ENCODE measurements at places on chromosomes 1 and 21.
A peak's percentile ranks its signal among the peaks of the same experiment; 100 is the strongest.

GRCh38 chr1:97348599-97349265, 572.1 kb downstream of the DPYD start:
- no peak for DNase-seq

- DNase-seq, result no peak
Observed at GRCh38 chr1:166971252-166971651, 4.1 kb downstream of the ILDR2 start.

DNA sequence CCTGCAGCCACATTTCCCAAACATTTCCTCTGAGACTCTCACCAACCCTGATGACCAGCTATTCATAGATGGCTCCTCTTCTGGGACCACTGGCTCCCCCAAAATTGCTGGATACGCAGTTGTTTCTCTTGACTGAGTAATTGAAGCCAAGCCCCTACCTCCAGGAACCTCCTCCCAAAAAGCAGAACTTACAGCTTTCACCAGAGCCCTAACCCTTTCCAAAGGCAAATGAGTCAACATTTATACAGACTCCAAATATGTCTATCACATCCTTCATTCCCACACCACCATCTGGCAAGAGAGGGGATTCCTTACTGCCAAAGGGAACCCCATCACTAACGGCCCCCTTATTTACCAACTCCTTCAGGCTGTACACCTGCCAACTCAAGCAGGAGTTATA, 20.3 kb upstream of the CA6 start:
- DNase-seq, result no peak

- DNase-seq, result no peak
Observed at GRCh38 chr1:5891736-5892135, 100.5 kb downstream of the NPHP4 start.

DNA sequence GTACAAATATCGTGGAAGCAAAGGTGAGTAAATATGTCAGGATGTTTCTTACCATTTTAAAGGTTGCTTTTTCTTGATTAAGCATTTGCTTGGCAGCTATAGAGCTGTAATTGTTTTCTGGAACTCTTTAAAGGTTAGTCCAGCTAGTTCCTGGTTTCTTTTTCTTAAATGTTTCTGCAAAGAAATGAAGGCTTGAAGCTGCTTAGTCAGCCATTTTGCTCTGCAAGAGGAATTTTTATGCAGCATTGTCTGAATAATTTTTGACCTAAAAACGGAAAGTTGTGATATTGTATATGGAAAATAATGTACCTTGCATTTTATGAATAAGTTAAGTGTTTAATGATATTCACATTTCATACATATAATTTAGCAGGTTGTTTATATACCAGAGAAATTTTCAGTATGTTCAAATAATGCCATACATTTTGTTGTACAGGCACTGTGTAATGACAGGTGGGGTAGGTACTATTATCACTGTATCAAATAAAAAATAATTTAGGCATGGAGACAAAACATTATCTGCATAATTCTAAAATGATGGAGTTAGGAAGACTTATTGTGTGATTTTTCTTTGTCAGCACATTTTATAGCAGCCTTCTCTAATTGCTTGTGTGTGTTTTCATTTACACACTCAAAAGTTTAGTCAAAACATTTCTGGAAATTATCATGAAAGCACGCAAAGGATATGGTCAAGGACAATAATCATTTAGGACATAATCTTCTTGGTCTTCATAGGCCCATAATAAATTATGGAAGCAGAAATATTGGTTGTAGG, 624.4 kb downstream of the NCAM2 start:
- DNase-seq, result no peak

- DNase-seq, result no peak
Observed at GRCh38 chr1:227767401-227768124, 32.3 kb downstream of the SNAP47 start.

DNA sequence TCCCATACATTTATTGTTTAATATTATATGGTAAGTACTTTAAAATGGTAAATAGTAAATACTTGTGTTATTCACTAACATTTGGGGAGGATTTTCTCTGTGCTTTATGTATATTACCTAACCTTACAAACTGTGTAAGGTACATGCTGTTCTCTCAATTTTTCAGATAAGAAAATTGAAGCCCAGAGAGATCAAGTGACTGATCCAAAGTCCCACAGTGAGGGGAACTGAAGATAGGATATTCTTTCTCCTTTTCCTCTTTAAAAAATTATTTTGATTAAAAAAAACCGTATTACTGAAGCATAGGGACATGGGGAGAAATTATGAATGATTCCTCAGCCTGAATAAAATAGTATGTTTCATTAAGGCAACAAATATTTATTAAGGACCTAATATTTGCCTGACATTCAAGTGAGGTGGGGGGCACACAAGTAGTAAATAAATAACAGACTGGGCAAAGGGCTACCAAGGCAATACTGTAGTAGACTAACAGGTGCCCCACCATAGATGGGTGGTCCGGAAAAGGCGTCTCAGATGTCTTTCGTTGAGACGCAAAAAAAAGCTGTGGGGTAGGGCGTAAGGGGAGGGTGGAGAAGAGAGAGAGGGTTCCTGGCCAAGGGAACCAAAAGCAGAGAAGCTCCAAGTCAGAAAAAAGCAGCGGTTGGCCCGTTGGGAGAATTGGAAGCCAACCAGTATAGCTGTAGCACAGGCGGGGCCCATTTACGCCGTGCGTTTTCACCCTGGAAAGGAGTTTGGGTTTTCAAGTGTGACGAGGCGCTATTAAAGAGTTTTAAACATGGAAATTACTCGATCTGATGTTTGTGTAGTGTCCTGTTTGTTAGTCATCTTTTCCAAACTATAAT, 944 bp upstream of the AGO3 start:
- DNase-seq, result peak; percentile 40

DNA sequence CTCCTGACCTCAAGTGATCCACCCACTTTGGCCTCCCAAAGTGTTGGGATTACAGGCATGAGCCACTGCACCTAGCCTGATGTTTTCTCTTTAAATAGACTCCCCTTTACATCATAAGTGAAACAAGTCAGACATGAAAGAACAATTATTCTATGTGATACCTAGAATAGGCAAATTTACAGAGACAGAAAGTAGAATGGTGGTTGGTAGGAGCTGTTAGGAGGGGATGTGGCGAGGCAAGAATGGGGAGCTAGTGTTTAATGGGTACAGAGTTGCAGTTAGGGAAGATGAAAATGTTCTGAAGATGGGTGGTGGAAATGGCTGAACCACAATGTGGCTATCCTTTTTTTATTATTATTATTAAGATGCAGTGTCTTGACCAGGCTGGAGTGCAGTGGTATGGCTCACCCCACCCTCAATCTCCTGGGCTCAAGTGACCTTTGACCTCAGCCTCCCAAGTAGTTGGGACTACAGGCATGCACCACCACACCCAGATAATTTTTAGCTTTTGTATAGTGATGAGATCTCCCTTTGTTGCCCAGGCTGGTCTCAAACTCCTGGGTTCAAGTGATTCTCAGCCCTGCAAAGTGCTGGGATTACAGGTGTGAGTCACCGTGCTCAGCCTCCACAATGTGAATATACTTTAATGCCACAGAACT, 28.4 kb downstream of the ELF3 start:
- DNase-seq, result no peak

DNA sequence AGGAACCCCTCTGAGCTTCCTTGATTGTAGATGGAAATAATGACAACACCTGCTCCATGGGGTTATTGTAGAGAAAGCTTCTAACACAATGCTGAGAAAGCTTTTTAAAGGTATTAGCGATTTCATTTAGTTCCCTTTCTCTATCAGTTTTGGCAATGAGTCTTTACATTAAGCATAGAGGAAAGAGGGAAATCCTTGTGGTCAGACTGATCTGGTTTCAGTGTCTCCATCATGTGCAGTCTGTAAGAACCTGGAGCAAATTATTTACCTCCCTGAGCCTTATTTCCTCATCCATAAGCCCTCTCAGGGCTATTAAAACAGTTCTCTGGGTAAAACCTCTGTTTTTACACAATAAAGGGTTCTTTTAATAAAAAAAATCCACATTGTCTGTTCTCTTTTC, 87.5 kb downstream of the FGGY start:
- no peak for DNase-seq

DNA sequence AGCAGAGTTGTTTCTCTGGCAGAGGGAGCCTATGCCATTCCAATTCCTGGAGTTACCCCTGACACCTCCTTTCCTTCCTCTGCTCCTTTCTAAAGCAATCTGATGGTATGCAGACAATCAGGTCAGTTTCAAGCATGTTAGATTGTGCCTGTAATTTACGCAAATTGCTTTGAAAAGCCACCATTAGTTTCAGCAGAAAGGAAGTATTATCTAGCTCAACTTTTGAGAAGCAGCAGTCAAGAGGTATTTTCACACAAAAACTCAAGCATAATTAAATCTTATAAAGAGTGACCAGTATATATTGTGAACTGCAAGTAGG, 2.2 kb downstream of the ERRFI1 start:
- no peak for DNase-seq

GRCh38 chr1:245180496-245181157, 25.8 kb downstream of the KIF26B start:
- no peak for DNase-seq

DNA sequence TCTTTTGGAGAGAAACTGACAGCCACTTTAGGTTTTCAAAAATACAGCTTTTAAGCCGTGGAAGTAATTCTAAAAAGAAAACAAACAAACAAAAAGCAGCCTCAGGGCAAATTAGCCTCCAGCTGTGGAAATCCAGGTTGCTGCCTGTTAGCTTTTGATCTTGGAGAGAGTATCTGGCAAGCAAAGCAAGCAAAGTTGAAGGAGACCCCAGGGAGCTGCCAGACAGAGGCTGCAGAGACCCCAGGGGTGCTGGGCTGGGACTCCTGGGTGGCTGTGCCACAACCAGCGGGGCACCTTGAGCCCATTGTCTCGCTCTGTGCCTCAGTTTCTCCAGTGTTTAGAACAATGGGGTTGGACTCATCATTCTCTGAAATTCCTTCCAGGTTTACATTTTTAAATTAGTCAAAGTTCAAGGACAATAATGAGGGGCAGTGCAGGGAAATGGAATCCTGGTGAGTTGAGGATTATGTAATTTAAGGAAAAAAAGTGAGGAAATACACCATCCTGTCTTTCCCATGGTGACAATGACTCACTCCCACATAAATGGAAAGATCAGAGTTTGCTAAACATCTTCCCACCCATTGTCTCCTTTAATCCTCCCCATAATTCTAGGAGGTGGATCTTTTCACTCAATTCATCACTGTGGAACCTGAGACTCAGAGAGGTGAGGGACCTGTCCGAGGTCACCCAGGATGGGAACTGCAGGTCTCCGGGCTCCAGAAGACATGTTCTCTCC, 480.5 kb downstream of the MATN1 start:
- DNase-seq, result no peak

GRCh38 chr1:2391931-2392509, 379 bp downstream of the RER1 start:
- no peak for DNase-seq

- DNase-seq, result no peak
Observed at GRCh38 chr1:6380037-6380436, 13.5 kb downstream of the ACOT7 start.

GRCh38 chr1:239829535-239829934, 262.1 kb upstream of the FMN2 start:
- no peak for DNase-seq

DNA sequence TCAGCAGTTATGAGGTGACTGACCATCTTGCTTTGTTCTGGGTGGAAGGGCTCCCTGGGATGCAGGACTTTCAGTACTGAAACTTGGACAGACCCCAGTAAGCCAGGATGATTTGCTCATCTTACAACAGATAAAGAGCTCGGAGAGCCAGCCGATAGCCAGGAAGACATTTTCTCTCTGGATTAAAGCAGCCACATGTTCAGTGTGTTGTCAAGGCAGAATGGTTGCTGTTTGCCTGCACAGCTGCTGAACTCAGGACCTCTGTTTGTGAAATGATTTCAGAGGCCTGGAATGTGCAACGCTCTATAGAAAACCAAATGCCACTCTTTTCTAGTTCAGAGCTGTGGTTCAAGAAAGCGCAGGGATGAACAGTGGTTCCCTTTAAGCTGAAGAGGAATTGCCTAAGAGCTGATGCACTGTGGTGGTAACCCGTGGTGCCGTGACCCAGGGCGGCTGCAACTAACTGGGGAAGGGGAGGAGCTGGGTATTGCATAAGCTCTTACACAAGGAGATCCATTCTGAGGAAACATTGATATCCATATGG, 40.7 kb downstream of the CASQ2 start:
- DNase-seq, result no peak

DNA sequence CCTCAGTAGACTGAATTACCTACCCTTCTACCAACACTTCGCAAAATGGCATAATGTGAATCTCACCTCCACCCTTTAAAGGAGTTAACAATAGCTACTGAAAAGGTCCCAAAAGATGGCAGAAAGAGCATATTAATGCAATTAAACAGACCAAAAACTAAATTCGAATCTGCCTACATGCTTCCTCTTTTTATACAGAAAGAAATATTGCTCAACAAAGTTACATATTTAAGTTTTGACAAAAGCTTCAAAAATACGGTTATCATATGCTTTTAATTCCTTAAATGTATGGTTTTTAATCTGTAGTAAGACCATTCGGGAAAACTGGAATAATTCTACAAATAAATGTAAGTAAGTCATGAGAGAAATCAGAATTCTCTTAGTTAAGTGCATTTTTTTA, 2.2 kb downstream of the APP start:
- DNase-seq, result no peak

Data from GM13977 (cell line).